ENCODE measurements at places on chromosomes 5 and 9.
A peak's percentile ranks its signal among the peaks of the same experiment; 100 is the strongest.

DNA sequence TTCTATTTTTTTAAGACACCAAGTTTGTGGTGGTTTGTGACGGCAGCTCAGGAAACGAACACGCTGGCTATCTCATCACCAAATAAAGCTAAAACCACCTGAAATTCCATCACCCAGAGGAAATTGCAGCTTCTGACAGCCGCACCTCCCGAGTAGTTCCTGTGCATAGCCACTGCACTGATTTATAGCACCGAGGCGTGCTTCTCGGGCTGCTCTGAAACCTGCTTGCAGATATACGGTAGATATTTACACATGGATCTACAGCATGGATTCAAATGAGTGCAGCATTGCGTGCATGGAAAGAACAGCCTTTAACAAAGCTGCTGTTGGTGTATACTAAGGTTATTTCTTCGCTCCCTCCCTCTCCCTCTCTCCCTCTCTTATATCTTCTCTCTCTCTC, 153.8 kb downstream of the PHF2 start:
- no peak for DNase-seq

DNA sequence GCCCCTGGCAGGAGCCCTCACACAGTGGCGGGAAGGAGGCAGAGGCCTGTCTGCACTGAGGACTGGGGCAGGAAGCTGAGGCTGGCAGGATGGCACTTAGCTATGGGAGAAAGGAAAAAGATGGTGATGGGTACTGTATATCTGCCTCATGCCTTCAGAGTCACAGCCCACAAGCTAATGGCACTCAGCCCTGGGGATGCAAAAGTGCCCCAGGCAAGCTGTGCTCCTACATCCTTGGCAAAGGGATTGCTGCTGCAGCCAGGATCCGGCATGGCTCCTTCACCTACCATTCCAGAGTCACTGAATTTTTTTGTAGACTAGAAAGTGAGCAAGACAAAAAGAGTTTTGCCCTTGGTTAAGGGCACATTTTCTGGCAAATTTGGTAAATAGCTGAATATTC, 8.7 kb downstream of the ACSL6 start:
- DNase-seq = no peak

DNA sequence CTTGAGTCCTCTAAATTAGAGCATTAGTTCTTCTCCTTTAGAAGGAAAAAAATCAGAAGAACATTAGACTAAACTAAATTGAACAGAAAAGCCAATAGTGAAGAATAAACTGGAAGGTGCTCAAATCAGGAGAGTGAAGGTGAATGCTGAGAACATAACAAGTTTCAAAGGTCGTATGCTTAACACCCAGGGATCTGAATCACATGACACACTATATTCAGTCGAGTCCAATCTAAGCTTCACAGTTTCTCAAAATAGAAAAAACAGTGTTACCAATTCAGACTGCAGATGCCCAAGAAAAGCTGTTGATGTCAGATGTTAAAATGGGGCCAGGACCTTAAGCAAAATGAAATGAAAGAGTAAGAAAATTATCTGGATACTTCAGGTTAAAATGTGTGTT, 614.5 kb downstream of the EFNA5 start:
- DNase-seq = no peak

DNA sequence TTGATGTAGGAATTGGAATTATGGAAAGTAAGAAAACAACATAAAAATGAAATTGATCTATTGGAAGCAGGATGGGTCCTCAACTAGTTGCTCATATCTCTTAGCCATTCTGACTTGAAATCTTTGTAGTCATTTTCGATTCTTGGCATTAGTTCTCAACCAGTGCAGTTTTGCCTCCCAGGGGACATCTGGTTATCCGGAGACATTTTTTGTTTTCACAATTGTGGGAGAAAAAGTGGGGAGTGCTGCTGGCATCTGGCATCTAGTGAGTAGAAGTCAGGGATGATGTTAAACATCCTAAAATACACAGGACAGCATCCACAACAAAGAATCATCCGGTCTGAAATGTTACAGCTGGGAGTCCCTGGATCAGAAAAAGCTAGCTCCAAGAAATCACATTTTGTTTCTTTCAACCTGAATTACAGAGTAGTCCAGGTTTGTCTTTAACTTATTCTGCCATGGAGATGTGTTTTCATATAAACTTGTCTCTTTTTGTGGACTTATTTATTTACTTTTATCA, 74.9 kb downstream of the FBXL7 start:
- DNase-seq = no peak

DNA sequence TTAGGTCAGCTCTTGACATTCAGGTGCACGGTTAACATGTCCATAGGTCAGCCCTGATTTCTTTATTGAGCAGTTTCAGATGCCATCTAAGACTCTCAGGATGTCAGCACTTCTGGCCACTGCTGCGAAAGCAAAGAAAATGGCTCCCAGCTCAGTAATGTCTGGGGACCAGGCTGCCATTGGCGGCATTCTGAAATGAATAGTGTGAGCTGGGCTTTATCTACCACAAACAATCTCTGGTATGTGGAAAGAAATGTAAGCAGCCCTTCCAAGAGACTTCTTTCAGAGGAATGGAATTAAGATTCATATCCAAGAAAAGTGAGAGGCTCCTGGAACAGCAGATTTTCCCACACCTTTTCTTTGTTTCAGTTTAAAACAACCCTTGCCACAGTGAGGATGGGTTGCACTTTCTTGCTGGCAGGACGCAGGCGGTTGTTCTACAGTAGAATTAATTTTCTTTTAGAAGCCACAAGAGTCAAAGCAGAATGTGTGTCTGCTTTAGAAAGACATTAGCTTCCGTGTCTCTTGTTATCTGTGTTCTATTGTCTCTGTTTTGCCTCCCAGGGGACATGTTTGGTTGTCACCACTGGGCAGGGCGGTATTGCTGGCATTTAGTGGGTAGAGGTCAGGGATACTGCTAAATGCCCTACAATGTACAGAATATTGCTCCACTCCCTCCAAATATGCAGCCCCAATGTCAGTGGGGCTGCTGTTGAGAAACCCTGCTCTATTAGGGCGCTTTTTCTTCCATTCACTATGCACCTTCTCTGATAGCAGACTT, 149.9 kb upstream of the ANKH start:
- peak; percentile 59 for DNase-seq

- DNase-seq = no peak
Observed at GRCh38 chr5:111655169-111655924, 101.6 kb downstream of the NREP start.

DNA sequence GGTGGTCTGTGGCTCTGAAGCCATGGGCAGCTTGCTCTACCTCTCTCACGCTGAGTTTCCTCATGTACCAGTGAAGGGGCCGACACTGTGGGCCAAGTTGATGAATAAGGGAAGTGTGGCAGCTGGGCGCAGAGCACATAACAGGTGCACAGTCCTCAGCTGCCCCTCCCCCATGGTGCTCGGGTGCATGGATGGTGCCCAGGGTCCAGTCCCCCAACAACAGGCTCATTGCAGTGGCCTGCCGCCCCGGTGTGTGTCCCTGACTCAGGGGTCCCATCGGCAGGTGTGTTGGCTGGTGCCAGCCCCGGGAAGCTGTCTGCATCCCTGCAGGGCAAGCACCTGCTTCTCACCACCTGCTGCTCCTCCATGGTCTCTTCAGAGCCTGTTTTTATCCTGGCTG, 36.6 kb downstream of the COL5A1 start:
- DNase-seq = no peak

GRCh38 chr5:72441094-72441723, 66.0 kb downstream of the ZNF366 start:
- no peak for DNase-seq

DNA sequence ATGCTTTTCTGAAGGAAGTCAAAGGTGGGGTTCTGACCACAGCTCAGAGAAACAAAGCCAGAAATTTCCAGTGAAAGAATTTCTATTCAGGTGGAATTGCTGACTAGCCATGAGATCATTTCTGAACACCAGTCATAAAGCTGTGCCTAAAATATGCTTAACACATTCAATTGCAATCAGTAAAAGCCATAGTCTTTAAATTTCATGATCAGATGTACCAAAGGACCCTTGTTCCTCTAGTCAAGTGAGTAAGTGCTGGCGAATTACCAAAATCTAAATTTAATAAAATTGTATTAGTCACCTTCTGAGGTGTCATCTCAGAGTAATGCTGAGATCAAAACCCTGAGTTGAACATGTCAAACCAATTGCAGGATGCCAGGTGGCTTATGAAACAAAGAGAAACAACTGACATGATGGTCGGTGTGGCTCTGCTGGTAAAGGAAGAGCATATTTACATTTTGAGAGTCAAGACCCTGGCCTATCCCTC, 334.2 kb upstream of the CCNH start:
- no peak for DNase-seq

- DNase-seq = peak; percentile 23
Observed at GRCh38 chr5:154205441-154206117, 15.0 kb downstream of the GALNT10 start.

Data from AG09309 (cell line).